Stimulated activated CD8-positive, alpha-beta memory T cell treated with anti-CD3 and anti-CD28 coated beads, Interleukin-15, amount 100 ng/mL, for 24 hours (primary cell): ENCODE measurements at places on chromosomes 3 and 15.

GRCh38 chr3:63960048-63960711, 48.0 kb upstream of the SCAANT1 start:
- DNase-seq = no peak

DNA sequence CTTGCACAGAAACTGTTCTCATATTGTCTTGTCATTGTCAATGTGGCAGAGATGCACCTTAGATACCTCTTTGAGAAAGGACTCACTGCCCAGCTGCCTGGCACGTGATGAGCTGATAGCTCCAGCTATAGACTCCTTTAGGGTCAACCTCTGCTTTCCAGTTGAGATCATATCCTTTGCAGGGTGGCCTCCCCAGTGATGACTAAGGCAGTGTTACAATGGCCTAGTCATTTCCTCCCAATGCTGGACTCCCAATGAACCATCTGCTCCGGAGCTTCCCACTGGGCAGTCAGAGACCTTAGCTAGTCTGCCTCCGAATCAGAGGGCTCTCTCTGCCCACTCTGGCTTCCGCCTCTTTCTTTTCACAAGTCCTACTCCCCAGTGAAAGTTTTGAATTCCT, 79.5 kb downstream of the CHRD start:
- DNase-seq = no peak

GRCh38 chr3:52774901-52775864, 2.2 kb upstream of the ITIH1 start:
- no peak for DNase-seq

GRCh38 chr3:35635926-35636683, 3.2 kb upstream of the ARPP21 start:
- no peak for DNase-seq

DNA sequence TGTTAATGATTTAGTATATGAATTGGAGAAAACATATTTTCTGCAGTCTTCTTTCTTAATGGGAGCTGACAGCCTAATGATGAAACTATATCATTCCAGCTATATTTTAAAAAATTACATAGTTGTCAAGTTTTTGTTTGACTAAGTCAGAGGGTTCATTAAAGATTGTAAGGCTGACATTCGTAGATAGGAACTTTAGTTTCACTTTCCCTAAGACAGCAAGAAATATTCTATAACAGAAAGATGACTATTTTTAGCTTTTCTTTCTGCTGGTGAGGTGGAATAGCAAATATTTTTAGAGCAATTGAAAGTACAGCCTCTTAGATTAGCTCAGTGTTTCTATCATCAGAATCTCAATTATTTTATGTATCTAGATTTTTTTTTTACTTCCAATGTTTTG, 60.2 kb downstream of the PIAS1 start:
- DNase-seq = no peak

- no peak for DNase-seq
Measured at GRCh38 chr15:67089217-67090193, 24.1 kb downstream of the SMAD3 start.

DNA sequence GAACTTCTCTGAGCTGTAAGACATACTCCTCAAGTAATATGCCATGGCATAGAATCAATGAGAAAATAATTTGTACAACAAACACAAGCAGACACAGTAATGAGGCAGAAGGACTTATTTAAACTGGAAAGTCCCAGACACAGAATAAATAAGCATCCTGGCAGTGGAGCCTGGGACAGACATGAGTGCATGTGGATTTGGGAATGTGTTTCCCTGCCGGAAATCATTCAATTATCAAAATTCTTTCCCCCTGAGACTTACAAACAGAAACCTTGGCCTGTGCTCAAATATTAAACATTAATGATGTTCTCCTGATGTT, 520.1 kb downstream of the ROBO1 start:
- DNase-seq = no peak

DNA sequence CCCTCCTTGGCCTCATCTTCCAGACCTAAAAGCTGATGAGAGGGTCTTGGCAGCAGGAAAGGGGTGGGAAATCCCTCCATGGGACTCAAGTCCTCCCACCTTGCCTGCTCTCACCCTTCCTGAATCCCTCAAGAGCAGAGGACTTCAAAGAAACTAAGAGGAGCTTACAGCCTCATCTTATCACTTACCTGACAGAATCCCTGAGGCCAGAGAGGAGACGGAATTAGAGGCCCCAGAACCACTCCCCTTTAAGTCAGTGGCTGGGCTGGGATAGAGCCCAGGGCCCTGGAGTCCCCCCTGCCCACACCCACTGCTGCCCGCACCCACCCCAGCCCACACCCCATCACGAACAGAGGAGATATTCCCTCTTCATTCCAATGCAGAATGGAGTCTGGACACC, 15.2 kb downstream of the LOXL1 start:
- no peak for DNase-seq
